Pons (tissue), 1 donor: ENCODE measurements at places on chromosomes 5 and 9.
A peak's percentile ranks its signal among the peaks of the same experiment; 100 is the strongest.

DNA sequence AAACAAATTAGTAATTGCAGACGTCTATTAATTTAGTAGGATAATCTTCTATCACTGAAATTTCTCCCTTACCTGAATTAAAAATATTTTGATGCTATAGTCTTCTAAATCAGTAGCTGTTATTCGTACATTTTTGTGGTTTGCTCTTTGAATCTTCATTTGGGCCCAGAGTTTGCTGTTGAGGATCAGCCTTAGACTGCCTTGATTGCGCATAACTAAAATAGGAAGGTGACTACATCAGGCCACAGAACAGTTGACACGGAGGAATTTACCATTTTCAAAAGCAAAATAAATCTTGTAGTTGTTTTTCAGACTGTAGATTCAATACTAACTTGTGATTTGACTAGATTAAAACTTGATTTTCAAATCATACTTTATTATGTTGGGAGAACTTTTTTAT is 11.8 kb upstream of the NADK2 start:
- DNase-seq = no peak

GRCh38 chr5:100902440-100903038 is 543 bp downstream of the ST8SIA4 start:
- DNase-seq = peak; percentile 49

DNA sequence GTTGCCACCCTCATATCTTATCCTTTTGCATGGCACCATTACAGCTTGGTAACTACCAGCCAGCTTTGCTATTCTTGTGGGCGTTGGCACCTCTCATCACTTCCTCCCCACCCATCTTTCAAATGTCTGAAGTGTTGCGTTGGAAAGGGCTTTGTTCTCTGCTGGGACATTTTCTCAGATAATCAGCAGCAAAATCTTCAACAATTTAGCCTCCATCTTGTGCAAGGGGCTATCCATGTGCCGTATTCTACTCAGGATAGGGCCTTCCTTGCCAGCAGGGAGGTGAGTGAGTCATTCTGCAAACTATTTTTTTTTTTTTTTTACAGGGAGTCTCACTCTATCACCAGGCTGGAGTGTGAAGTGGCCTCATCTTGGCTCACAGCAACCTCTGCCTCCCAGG is 62.1 kb upstream of the NUDT12 start:
- DNase-seq = no peak

- DNase-seq = peak; percentile 17
These were observed 83.5 kb upstream of the MINAR2 start for GRCh38 chr5:129664336-129664937.

GRCh38 chr5:141040771-141041426 is 10.3 kb upstream of the PCDHB1 start:
- DNase-seq = peak; percentile 97

DNA sequence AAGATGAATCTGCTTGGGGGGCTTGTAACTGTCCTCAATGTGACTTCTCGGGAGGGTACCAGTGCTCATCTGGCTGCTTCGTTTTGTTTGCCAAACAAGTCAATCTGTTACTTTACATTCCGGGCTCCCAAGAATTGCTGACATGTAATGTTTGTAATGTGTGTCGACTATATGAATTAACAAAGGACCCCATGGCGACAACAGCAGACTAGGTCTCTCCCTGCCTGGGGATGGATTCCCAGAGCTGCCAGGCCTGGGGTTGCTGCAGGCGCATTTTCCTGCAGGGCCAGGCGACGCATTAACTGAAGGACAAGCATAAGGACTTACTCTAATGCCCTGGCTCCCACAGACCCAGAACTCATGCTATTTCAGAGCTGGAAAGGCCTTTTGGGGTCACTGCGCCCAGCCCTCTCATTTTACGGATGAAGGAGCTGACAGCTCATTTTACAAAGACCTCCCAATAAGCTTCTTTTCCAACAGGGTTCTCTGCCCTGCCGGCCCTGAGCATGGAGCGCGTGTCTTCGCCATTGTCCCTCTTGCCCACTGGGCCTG is 214.8 kb downstream of the TTLL11 start:
- DNase-seq = no peak

DNA sequence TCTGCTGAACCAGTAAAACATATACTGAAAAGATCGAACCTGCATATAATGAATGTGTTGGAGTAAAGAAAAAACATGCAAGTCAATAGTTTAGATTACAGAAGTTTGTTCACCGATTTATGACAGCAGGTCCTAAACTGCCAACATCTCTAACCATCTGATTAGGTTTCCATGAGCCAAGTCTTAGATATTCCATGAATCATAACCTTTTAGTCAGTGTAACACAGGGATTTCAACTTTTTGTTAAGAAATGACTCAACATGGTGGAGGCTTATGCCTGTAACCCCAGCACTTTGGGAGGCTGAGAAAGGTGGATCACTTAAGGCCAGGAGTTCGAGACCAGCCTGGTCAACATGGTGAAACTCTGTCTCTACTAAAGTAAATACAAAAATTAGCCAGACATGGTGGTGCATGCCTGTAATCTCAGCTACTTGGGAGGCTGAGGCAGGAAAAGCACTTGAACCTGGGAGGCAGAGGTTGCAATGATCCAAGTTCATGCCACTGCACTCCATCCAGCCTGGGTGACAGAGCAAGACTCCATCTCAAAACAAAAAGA is 38.7 kb downstream of the APC start:
- DNase-seq = no peak

GRCh38 chr9:88087906-88088305 is 50.4 kb downstream of the SPATA31C2 start:
- no peak for DNase-seq

DNA sequence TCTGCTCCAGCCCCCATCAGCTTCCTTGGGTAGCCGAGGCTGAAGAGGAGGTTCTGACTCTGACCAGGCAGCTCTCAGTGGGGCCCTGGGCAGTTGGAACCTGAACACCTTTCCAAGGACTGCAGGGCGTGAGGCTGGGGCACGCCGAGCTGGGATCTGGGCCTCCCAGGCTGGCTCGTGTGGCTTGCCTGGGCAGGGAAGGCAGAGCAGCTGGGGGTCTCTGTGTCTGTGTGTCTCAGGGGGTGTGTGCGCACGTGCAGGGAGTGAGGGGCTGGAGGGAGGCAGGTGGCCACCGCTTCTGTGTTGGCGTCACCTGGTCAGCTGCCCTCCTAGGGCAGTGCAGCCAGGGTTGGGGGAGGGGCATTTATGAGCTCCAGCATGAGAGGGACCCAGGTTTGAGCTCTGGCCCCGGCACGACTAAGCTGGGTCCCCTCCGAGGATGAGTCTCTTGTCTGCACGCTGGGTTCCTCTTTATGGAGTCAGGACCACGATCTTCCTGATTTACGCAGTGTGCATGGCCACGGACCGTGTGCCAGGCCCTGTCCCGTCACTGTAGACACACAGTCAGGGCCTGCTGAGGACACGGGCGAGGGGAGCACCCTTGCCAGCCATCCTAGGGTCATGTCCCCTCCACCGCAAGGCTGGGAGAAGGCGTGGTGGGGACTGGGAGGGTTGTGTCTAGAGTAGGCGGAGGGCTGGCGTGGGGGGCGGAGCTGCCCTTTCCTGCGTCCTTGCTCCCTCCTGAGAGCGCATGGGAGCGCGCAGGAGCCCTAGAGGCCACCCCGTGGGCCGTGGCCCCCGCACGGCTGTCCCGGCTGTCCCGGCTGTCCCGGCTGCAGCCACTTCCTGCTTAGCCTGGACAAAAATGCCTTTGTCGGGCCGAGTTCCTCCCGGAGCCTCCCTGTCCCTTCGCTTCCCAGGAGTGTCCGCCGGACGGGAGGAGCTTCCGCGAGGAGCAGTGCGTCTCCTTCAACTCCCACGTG is 4.6 kb downstream of the ADAMTSL2 start:
- DNase-seq = no peak

- DNase-seq = no peak
These were observed 85.0 kb downstream of the HMHB1 start for GRCh38 chr5:143896966-143897365.

- no peak for DNase-seq
These were observed 8.5 kb upstream of the C1QTNF3 start for GRCh38 chr5:34051374-34051980.

DNA sequence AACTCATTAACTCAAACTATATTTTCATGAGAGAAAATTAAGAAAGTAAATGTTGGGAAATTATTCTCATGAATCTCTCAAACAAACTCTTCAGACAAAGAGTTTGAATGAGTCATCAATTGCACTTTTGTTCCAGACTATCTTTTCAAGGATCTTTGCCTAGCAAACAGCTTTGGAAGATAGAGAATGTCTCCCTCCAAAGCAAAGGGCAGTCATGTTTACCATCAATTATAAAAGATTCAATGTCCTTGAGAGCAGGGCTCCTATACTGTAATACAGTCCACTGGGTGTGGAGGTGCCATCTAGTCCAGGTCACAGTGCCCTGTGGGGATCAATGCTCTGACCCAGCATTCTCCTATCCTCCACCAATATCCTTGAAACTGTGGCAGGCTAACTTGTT is 1429.3 kb downstream of the EFNA5 start:
- no peak for DNase-seq

GRCh38 chr5:18010053-18010452 is 375.8 kb downstream of the TAF11L14 start:
- no peak for DNase-seq

DNA sequence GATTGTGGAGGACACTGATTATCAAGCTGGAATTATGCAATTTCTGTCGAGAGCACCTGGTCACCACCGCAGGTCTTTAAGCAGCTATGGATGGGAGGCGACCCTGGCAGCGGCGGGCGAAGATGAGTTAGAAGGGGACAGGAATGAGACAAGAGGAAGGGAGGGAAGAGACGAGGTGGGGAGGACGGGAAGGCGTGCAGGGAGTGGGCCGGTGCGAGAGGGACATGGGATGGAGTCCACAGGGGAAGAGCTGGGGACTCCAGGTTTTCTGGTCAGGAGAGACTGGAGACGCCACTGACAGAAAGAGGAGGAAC is 192.3 kb downstream of the MELK start:
- DNase-seq = no peak

GRCh38 chr5:175321927-175322532 is 122.0 kb downstream of the DRD1 start:
- DNase-seq = no peak

DNA sequence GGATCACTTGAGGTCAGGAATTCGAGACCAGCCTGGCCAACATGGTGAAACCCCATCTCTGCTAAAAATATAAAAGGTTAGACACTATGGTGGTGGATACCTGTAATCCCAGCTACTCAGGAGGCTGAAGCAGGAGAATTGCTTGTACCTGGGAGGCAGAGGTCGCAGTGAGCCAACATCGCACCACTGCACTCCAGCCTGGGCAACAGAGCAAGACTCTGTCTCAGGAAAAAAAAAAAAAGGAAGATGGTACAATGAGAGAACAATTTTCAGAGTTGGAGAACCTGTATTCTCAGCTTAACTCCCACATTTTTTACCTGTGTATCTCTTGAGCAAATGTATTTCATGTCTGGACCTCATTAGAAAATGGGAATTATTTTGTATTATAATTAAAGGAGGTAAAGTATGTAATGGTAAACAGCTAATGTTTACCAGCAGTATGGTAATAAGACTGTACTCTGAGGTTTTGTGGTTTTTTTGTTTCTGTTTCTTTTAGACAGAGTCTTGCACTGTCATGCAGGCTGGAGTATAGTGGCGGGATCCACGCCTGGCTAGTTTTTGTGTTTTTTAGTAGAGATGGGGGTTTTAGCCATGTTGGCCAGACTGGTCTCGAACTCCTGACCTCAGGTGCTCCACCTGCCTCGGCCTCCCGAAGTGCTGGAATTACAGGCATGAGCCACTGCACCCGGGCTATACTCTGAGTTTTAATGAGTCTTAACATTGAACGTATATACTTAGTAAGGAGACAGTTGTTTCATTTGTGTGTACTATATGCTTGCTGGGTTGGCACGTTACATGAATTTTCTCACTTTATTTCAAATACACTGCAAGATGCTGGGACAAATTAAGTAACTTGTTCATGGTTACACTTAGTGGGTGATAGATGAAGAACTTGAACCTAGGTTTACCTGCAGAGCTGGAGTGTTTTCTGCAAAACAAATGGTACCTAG is 16.2 kb downstream of the UHRF2 start:
- DNase-seq = no peak

DNA sequence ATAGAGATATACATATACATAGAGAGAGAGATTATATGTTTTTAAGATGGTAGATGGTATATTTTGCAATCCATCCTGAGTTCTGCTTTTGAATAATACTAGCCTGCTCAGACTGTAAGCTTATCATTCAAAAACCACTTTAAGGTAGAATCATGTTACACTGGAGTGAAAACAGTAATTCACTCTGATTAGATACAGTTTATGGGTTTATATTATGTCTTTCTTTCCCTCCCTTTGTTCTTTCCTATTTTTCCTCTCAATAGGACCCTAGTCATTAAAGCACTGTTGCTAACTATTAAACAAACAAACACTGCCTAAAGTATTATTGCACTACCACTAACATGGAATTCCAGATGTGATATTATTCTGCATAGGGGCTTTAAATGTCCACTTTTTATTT is 202.0 kb downstream of the ADAMTSL1 start:
- no peak for DNase-seq
